HTR-8/SVneo (cell line): ENCODE measurements at places on chromosomes 1 and 21.

DNA sequence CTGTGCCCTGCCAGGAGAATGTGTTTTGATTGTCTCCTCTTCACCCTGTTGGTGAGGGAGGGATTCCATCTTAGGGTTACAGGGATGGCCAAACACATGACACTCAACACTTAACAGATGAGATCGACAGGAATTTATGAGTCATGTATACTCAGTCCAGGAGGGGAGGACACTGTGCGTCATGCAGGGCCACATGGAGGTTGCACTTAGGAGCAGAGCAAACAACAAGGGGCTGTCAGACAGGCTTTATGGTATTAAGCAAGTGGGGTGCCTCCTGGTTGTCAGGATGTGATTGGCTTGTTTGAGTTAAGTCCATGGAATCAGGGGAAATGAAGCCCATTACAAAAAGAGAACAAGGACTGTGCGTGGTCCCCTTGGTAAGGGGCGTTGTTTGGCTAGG is 26.9 kb downstream of the EDARADD start:
- DNase-seq, result peak; percentile 32

GRCh38 chr1:55120538-55120937 is 81.2 kb downstream of the PCSK9 start:
- DNase-seq, result no peak

DNA sequence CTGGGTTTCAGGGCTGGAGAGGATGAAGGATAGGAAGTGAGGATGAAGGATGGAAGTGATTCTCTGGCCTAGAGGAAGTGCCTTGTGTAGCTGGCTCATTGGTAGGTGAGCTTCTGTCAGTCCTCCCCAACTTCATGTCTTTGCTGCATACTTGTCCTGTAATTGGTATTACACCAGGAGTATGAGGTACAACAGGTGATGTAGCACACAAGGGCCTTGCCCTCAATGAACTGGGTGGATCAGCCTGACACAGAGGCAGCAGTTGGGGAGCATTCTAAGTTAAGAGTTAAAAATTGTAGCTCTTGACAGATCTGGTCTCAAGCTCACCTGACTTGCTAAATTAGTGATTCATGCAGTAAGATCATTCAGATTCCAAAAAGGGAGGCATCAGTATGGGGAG is 37.9 kb upstream of the CACNA1E start:
- DNase-seq, result no peak

- DNase-seq, result peak; percentile 56
Measured at GRCh38 chr1:205543351-205544301, 39.2 kb downstream of the CDK18 start.

DNA sequence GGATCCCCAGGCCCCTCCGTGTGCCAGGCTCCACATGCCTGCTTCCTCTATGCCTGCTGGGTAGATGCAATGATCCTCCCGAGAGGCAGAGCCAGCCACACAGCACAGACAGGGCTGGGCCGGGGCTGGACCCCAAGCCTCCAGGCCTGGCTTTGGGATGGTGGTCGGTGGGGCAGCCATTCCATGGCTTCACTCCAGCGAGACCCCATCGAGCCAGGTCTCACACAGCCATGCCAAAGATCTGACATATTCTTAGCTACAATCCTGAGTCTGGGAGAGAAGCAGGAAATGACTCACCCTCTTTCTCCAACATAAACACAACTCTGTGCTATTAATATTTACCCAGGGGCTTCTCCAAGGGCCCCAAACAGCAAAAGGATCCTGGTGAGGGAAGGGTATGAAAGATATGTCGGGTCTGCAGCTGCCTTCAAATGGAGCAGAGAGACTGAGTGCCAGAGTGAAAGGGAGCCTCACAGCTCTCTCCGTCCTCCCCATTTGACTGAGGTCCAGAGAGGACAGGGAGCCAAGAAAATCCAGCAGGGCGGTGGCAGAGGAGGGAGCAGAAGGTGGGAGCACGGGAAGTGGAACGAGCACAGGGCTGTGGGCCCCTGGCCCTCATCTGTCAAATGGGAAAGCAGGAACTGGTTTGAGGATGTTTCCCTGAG is 639.5 kb downstream of the MATN1 start:
- peak; percentile 60 for DNase-seq

DNA sequence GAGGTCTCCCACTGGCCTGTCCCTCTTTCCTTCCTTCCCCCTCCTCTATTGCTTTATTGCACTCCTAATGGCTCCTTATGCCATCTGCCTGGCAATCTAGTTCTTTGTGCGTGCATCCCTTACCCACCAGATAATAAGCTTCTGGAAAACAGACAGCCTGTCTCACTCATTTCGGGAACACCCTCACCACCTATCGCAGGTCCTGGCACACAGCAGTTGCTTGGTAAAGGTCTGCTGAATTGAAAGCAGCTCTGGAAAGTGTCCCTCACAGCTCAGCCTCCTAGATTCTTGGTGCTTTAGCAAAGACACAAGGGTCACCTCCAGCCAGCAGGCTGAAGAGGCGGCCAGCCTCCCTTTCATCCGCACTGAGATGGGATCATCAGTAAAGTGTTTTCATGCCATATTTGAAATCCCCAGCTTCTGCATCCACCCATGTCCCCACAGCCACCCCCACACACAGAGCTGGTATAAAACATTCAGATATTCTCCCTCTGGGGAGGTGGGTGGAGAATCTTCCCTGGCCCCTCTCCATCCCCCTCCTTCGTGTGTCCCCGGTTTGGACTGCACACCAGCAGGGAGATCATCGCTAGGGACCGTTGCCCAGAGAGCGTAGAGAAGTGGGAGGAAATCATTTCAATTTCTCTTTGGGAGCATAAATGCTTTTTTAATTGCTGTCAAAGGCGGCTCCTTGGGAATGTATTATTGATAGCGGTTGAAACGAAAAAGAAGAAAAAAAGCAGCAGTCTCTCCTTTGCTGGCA is 29.1 kb upstream of the ATP2B4 start:
- DNase-seq, result no peak

- no peak for DNase-seq
Measured at GRCh38 chr1:160997323-160998038, 23.5 kb downstream of the F11R start.

- DNase-seq, result peak; percentile 73
Measured at GRCh38 chr1:212595787-212596714, 12.5 kb upstream of the ATF3 start.

DNA sequence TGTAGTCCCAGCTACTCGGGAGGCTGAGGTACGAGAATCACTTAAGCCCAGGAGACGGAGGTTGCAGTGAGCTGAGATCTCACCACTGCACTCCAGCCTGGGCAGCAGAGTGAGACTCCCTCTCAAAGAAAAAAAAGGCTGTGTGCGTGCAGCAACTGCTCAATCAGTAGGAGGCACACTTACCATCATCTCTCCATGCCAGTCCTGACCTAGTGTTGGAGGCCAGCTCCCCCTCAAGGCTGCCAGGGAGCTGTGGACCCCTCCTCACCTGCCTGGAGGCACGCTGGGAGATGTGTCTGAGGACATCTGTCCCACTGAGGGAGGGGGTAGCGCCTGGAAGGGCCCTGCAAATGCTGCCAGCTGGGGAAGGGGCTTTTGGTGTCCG is 11.9 kb downstream of the RPS6KA1 start:
- DNase-seq, result no peak

DNA sequence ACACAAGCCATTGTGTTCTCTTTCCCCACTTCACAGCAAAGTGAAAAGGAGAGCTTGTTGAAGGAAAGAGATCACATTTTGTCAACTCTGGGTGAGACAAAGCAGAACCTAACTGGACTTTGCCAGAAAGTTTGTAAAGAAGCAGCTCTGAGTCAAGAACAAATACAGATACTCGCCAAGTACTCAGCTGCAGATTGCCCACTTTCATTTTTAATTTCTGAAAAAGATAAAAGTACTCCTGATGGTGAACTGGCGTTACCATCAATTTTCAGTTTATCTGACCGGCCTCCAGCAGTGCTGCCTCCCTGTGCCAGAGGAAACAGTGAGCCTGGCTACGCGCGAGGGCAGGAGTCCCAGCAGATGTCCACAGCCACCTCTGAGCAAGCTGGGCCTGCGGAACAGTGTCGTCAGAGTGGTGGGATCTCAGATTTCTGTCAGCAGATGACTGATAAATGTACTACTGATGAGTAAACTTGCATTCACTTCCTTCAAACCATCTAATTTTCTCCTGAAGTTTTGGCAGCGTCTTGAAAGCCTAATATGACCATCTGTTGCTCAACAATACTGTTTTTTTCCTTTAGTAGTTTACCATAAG is 43.7 kb downstream of the BACH1 start:
- peak; percentile 86 for DNase-seq

DNA sequence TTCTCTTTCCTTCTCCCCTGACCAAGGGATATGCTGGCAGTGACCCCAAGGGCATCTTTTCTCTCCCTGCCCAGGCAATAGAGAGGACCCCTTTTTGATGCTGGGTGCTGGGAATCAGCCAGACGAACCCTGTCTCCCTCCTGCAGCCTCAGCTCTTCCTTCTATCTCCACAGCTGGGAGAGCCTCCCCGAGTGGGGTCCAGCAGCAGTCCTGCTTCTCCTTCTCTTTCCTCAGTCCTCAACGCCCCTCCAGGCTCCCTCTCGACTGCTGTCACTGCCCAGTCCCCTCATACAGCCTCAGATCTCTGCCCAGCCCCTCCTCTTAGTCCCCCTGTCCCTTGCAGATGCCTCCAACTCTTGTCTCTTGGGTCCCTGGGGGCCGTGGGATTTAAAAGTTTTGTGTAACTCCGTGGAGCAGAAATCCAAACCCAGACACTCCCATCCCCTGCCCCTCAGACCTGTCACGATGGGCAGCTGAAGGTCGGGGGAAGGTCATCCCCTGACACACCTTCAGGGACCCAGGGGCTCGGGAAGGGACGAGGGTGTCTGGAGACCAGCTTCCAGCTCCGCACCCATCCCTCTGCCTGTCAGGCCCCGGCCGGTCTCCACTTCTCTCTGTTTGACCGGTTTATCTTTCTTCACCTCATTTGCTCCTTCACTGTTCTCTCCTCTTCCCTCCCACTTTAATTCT is 5.8 kb upstream of the ETV3L start:
- DNase-seq, result no peak
